Kidney epithelial cell (primary cell): ENCODE measurements at places on chromosomes 11 and 22.

- DNase-seq, result peak; percentile 55
Observed at GRCh38 chr11:91932151-91932821, 292.3 kb upstream of the FAT3 start.

DNA sequence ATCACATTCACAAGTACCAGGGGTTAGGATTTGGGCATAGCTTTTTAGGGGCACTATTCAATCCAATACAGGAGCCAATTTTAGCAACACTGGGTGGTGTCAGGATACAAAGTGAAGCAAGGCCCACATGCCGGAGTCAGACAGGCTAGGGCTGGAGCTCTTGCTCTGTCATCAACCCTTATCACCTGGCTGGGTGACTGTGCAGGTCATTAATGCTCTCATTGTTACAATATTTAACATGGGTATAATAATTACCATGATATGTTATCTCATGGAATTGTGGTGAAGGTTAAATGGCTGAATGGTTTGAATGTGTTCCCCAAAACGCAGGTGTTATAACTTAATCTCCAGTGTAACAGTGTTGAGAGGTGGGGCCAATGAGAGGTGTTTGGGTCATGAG lies 143.3 kb upstream of the THY1 start:
- no peak for DNase-seq

- no peak for DNase-seq
Observed at GRCh38 chr11:9533736-9534473, 39.6 kb upstream of the WEE1 start.

DNA sequence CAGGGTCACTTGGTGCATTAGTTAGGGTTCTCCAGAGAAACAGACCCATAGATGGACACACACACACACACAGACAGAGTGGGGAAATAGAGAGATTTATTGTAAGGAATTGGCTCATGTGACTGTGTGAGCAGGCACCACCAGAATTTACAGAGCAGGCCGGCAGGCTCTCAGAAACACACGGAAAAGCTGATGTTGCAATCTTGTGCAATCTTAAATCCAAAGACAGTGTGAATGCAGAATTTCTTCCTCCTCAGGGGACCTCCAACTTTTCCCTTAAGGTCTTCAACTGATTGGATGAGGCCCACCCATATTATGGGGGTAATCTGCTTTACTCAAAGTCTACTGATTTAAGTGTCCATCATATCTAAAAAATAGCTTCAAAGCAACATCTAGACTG lies 49.8 kb downstream of the APIP start:
- no peak for DNase-seq

DNA sequence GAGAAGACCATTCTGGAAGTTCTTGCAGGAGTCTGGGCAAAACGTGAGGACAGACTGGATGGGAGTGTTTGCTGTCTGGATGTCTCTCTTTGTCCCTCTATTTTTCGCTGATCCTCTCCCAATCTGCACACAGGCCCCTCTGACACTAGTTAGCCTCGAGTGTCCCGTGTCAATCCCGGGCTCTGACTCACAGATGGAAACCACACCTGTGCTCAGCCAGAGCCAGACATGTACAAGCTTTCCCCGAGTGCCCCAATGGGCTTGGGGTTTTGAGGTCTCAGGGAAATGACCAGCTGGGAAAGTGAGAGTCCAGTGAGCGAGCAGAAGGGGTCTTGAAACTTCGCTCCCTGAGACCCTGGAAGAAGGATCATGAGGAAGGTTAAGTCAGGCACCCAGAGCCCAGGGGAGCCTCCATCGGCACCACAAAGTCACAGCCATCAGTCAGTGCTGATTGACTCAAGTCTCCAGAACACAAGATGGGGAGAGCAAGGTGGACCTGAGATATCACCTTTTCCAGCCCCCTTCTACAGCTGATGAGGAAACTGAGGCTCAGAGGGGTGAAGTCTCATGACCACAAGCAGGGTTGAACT lies 13.9 kb downstream of the APOL2 start:
- DNase-seq, result no peak

- DNase-seq, result no peak
Observed at GRCh38 chr11:65118097-65118837, 766 bp upstream of the ZNHIT2 start.

GRCh38 chr11:57427727-57428082 lies 784 bp upstream of the SLC43A3 start:
- no peak for DNase-seq

GRCh38 chr11:121654843-121655536 lies 202.2 kb upstream of the SORL1-AS1 start:
- DNase-seq, result no peak
